ENCODE measurements at places on chromosomes 12 and 14.

DNA sequence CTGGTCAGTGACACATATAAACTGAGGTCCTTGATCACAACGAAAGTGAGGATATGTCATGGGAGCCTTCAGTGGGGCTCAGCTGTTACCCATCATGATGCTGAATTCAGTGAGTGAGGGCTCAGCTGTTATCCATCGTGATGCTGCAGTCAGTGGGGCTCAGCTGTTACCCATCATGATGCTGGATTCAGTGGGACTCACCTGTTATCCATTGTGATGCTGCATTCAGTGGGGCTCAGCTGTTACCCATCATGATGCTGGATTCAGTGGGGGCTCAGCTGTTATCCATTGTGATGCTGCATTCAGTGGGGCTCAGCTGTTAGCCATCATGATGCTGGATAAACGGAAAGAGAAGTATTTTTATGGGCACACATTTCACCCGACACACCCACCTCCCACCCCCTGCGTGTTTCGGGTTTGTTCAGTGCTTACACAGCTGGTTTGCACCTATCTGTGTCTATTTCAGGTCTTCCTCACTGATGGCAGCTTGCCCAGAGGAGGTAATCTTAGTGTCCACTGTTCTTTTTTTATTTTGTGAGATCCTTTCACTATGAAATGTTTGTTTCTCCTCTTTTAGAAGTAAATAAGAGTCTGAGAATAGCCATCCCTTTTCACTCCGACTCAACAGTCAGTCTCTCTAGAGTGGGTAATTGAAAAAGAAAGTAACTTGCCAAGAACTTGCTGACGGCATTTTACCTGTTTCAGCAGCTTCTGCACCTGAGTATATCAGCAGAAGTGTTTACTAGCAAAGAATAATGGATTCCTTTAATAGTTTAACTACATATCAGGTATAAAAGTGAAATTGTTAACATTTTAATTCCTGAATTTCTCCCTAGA is 183.0 kb downstream of the ERC1 start:
- peak; percentile 81 for DNase-seq

DNA sequence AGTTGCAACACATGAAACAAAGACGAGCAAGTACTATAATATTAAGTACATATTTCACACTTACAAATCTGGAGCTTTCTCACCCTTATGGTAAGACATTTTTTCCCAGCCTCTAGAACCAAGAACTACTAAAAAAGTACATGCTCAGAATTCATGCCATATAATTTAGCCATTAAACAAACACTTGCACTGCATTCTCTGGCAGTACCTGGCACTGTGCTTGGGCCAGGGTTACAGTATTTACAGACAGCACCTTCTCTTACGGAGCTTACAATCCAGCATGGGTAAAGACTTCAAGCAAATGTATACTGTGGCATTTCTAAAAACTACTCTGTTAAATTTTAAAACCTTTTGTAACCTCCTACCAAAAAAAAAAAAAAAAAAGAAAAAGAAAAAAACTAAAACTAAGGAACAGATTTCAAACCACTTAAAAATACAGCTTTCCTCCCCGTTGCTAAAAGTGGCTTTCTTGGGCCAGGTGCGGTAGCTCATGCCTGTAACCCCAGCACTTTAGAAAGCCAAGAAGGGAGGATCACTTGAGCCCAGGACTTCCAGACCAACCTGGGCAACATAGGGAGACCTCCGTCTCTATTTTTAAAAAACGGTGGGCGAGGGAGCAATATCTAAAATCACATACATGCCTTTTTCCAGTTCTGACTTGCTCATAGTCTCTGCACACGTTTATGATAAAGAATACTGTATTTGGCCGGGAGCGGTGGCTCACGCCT is 956 bp downstream of the GNPTAB start:
- DNase-seq: no peak

GRCh38 chr12:1582709-1583050 is 11.7 kb downstream of the FBXL14 start:
- no peak for DNase-seq

GRCh38 chr14:104972301-104973134 is 5.7 kb downstream of the AHNAK2 start:
- no peak for DNase-seq

DNA sequence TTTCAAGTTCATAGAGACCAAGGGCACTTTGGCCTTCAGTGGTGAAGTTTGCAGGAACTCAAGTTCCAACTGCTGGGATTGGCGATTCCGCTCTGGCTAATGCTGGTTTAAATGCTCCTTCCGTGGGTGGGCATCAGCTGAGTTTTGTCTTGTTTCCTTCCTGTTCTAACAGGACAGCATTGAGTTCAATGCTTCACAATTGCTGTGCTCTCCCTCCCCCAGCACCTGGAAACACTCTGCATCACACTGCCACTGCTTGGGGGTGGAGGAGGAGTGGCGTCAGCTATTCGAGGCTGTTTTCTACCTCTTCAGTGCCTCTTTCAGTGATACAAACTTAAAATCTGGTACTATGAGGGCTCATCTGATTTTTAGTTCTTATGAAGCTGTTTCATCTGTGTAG is 634.9 kb downstream of the FSCB start:
- no peak for DNase-seq

DNA sequence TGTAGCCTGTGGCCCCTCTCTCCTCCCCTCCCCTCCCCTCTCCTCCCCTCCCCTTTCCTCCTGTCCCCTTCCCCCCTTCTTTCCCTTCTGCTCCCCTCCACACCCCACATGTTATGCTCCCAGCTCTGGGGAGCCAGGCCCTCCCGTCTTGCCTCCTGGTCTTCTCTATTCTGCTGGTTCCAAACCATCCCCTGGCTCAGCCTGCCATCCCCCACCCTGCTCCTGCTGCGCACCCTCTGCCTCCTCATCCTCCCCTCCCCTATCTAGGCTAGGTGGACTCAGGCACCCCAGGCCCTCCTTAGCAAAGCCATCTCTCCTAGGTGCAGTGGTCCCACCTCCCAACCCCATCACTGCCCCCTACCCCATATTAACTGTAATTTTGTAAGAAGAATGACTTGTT is 99.5 kb downstream of the CALM1 start:
- DNase-seq: no peak

GRCh38 chr14:22314183-22314820 is 274.7 kb downstream of the DAD1 start:
- DNase-seq: peak; percentile 31

GRCh38 chr14:71021347-71022011 is 114.2 kb downstream of the PCNX1 start:
- DNase-seq: no peak

Measured in NCI-H748 treated with DMSO at 0.1 percent for 48 hours (cell line).